ENCODE measurements at places on chromosomes 1 and 21. TPM values are rescaled to one million over a fixed set of nuclear protein-coding genes. Genes with fewer than 3 reads are reported as not detected.

MARK1 gene
- not detected for polyA plus RNA-seq

RXRG gene
- not detected for polyA plus RNA-seq

LCE1A gene
- polyA plus RNA-seq: not detected

MGST3 gene
- polyA plus RNA-seq: 104 TPM

KCNH1 gene
- not detected for polyA plus RNA-seq

BMP8B gene
- 0.31 TPM for polyA plus RNA-seq

KRTAP19-2 gene
- not detected for polyA plus RNA-seq

PPP1R15B gene
- polyA plus RNA-seq: 23.0 TPM

RPS27 gene
- polyA plus RNA-seq: 9,939 TPM

DNA sequence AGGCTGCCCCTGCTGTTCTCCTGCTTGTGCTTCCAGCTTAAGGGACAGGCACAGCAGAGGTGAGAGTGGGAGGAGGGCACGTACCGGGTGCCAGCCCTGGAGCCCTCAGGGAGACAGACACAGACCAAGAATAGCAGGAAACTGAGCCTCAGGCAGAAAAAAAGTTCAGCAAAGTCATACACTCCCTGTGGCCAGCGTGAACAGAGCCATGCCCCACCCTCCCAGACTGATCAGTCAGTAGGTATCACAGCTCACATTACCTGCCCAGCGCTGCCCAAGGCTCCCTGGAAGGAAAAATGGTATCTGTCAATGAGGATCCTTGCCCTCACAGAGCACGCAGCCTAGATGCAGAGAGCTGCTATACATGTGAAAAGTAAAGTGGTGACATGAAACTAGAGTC, 1.3 kb downstream of the UBL4B start:
- H3K36me3 ChIP-seq: no peaks in the 10 kb centered on the region
- no peak overlapping the region for H3K27ac ChIP-seq
- no peak overlapping the region for H3K4me3 ChIP-seq
- no peak for DNase-seq

DNA sequence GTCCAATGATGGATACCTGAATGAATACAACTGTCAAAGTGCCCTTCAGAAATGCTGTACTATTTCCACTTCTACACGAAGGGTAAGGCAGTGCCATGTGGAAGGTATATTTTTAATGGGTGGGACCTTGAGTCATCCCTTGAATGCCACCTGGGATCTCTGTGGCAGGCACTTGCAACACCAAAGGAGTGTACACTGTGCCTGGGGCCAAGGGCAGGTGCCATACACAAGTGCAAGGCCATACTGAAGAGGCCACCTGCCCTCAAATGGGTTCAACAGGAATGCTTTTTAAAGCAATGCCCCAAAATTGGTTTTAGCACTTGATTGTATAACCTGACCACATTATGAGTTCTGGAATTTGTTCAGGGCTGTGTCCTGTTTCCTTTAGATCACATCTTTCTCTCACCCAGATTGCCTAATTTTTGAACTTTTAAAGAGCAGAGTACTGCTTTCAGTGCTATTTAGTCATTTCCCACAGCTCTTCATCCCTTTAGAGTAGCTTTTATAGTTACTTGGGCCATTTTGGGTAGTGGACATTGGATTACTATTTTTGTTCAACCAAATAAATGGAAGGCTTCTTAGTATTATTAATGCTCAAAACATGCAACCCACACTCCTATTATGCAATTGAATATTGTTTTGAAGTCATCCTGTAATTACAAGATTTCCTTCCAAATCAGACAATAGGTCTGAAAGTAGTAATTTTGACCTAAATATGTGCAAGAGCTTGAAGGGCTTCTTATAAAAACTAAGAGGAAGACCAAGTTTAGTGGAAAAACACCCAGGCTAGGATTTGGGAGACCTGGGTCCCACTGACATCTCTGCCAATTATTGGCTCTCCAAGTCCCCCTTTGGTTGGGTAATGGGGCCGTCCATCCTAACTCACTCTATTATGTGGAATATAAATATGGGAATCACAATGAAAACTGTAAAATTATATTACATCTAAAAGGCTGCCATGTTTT, 57.2 kb downstream of the LEPR start:
- H3K36me3 ChIP-seq: no peaks in the 10 kb centered on the region
- no peak for DNase-seq
- H3K27me3 ChIP-seq: peaks cover 3% of the 10 kb centered on the region
- no peak overlapping the region for H3K4me3 ChIP-seq
- no peak overlapping the region for H3K27ac ChIP-seq

DNA sequence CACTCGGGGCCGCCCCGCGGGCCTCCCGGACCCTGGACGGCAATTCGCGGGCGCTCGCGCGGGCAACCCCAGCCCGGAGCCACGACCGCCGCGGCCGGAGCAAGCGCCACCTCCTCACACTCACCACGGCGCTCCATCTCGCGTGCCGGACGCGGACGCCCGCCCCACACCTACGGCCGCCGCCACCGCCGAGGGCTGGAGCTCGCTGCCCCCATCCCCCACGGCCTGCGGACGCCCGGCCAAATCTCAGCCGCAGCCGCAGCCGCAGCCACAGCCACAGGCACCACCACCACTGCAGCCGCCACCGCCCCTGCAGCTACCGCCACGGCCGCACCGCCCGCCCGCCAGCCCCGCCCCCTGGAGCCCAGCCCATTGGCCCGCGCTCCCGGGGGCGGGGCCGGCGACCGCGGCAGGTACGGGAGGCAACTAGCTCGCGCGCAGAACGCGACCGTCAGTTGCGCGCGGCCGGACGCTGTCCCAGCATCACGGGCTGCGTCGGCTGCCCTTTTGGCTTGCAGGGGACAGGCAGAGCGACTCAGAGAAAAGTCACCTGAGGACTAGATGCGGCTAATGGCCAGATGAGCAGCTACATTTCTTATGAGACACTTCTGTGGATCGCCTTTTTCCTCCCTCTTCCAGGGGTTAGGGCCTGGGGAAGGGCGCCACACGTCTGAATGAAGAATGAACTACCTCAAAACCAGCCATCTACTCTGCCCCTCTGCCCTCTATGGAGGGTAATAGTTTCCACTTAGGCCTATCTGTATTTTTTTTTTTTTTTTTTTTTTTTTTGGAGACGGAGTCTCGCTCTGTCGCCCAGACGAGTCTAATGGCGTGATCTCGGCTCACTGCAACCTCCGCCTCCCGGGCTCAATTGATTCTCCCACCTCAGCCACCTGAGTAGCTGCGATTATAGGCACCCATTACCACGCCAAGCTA, at the start of gene ARHGAP29:
Gene ARHGAP29 (minus strand): TSS at position 294 of the 936 bp plus-strand sequence. CDS start 5,973 bp downstream, outside the sequence.
- H3K4me3 ChIP-seq: peak within 1 kb of the TSS; percentile 51
- H3K27ac ChIP-seq: no peak within 1 kb of the TSS
- peak; percentile 15 for DNase-seq
- peaks cover 15% of the 10 kb centered on the region for H3K4me1 ChIP-seq

- no peak for DNase-seq
- no peak overlapping the region for H3K4me3 ChIP-seq
- H3K36me3 ChIP-seq: no peaks in the 10 kb centered on the region
- peaks cover 4% of the 10 kb centered on the region for H3K27me3 ChIP-seq
- H3K27ac ChIP-seq: no peak overlapping the region
- H3K4me1 ChIP-seq: peaks cover 23% of the 10 kb centered on the region
These were observed 35.7 kb downstream of the TTC39A start for GRCh38 chr1:51294566-51295184.

DNA sequence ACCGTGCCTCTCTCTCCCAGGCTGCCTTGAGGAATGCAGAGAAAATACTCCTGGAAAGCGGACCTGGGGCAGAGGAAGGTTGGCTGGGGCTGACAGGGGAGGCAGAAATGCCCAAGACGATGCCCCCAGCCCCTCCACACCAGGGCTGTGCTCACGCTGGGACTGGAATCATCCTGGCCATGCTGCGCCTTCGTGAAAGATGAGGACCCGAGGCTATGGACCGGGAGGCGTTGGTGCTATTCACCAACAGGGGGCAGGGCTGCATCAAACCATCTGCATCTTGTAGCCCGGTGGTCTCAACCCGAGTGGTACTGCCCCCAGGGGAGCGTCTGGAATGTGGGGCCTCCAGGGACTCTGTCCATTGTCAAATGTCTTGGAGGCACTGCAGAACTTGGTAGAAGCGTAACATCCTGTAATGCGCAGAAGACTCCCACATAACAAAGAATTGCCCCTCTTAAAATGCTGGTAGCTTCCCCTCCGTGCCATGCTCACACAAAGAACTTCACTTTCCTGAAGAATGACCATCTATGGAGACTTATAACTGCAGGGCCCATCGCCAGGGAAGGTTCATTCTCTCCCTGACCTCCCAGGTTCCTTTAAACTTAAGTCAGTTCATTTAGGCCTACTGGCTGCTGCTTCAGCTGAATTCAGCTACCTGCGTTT, 251.2 kb downstream of the RRAGC start:
- DNase-seq: no peak
- H3K4me1 ChIP-seq: no peaks in the 10 kb centered on the region
- H3K4me3 ChIP-seq: no peak overlapping the region
- no peak overlapping the region for H3K27ac ChIP-seq

DNA sequence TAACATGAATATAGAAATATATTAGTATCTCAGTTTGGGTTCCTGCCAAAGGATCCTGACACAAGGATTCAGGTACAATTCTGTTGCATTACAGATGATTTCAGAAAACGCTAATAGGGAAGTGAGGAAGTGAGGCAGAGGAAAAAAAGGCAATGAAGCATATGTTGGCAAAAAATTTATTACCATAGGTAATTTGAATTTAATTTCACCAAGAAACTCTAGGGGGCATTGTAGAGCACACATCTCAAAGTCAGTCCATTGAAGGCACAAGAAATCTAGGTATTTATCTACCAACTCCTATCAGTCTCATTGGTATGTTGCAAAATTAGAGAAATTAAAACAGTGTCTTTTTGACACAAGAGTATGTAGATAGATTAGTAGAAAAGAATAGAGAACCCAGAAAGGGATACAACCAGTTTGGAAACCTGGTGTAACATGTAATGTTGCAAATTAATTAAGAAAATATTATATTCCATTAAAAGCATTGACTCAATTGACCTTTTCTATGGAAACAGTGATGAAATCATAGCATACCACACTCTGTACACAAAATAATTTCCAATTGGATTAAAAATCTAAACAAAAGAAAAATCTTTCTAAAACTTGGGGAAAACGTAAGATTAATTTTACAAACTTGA, 104.9 kb upstream of the SNX7 start:
- peaks cover 2% of the 10 kb centered on the region for H3K27me3 ChIP-seq
- no peak overlapping the region for H3K4me3 ChIP-seq
- H3K27ac ChIP-seq: no peak overlapping the region
- no peak for DNase-seq
- no peaks in the 10 kb centered on the region for H3K36me3 ChIP-seq
- H3K4me1 ChIP-seq: no peaks in the 10 kb centered on the region

DNA sequence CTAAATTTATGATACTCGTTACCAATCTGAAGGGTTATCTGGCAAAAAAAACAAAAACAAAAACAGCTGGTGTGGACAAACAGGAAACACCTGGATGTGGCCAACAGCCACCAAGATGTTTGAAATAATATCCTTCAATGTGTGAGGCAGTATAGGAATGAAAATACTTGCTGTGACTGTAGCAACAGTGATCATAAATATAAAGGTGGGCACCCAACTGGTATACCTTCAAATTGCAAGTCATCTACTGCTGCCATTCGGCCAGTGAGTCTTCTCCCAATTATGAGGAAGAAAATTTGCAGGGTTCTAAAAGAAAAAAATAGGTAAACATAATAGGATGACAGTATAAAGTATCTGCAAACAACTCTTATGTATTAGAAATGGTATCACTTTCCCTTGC, 916 bp downstream of the YIPF1 start:
- H3K4me1 ChIP-seq: peaks cover 37% of the 10 kb centered on the region
- no peak for DNase-seq
- no peaks in the 10 kb centered on the region for H3K27me3 ChIP-seq
- peaks cover 3% of the 10 kb centered on the region for H3K36me3 ChIP-seq
- H3K4me3 ChIP-seq: peak overlapping the region; percentile 97

GRCh38 chr1:156766298-156767100, 836 bp upstream of the PRCC start:
- peaks cover 28% of the 10 kb centered on the region for H3K4me1 ChIP-seq
- H3K27ac ChIP-seq: no peak overlapping the region
- H3K4me3 ChIP-seq: no peak overlapping the region

DNA sequence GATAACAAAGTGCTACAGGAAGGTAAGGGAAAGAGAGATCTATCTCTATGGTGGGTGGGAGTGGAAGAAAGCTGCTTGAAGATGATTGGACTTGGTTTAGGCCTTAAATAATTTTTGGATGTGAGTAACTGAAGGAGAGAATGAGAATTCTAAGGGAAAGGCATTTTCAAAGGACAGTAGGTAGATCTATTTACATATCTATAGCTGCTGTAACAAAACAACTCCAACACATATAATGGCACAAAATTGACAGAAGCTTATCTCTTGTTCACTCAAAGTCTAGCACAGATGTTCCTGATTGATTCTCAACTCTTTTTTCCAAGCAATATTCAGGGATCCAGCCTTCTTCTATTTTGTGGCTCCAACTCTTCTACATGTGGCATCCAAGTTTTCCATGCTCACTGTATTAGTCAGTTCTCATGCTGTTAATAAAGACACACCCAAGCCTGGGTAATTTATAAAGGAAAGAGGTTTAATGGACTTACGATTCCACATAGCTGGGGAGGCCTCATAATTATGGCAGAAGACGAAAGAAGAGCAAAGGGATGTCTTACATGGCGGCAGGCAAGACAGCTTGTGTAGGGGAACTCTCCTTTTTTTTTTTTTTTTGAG, 3.1 kb upstream of the DDAH1 start:
- H3K4me3 ChIP-seq: no peak overlapping the region
- H3K36me3 ChIP-seq: no peaks in the 10 kb centered on the region
- peaks cover 13% of the 10 kb centered on the region for H3K4me1 ChIP-seq
- H3K27ac ChIP-seq: no peak overlapping the region

DNA sequence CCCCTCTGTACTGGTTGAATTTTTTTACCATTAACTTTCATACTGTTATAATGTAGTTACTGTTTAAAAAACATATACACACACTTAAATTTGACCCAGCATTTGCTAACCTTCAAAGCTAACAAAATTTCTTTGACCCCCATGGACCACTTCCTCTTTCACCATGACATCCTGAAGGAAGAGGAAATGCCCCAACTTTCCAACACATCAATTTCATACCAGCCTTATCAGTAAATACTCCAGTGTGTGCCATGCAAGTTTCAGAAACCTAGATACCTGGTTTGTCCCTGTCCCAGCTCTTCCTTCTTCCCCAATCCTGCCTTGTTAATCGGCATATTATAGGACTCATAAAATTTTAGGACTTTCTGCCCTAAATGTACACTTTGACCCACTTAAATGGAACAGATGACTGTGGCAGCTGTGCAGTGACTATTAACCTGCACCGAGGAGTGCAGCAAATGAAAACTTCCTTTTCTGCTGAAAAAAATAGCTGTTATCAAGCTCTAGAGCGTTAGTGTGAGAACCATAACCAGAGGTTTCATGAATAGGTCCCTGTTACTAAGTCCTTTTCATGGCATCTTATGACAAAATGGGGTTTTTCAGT, 54.1 kb downstream of the DTL start:
- H3K4me3 ChIP-seq: peak overlapping the region; percentile 51
- no peaks in the 10 kb centered on the region for H3K36me3 ChIP-seq
- H3K27me3 ChIP-seq: no peaks in the 10 kb centered on the region
- peaks cover 19% of the 10 kb centered on the region for H3K4me1 ChIP-seq

DNA sequence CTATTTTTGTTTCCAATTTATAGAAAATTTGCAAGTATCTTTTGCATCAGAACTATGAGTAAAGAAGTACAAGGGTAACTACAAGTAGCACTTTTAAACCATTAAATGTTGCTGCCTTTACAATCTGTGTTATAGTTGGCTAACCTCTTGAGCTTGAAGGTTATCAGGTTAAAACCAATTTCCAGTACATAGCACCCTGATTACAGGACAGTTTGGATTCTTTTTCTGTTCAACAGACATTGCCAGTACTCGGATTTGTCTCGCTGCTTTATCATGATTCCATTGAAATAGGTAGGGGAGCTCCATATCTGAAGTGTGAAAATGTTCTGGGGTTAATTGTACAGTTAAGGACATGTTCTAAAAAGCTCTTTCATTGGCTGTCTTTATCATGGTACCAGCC, 40.0 kb downstream of the MIA3 start:
- peaks cover 40% of the 10 kb centered on the region for H3K4me1 ChIP-seq
- H3K36me3 ChIP-seq: peaks cover 78% of the 10 kb centered on the region
- H3K4me3 ChIP-seq: no peak overlapping the region
- no peak for DNase-seq
- H3K27ac ChIP-seq: no peak overlapping the region

All from immature natural killer cell (primary cell).